Thoracic aorta (tissue), 2 donors: ENCODE measurements at places on chromosomes 13 and 19. TPM values are rescaled to one million over a fixed set of nuclear protein-coding genes. Genes with fewer than 3 reads are reported as not detected.

GRCh38 chr13:65915195-65915594, 1314.9 kb downstream of the PCDH9 start:
- DNase-seq: no peak
- peaks cover 27% of the 10 kb centered on the region for H3K4me1 ChIP-seq
- no peaks in the 10 kb centered on the region for H3K36me3 ChIP-seq
- no peak overlapping the region for H3K27ac ChIP-seq
- H3K27me3 ChIP-seq: no peaks in the 10 kb centered on the region

GRCh38 chr19:2600914-2601870, 101.3 kb downstream of the GNG7 start:
- H3K4me3 ChIP-seq: no peak overlapping the region
- peak overlapping the region; percentile 99 for H3K27ac ChIP-seq
- peaks cover 38% of the 10 kb centered on the region for H3K4me1 ChIP-seq

GRCh38 chr19:43438291-43439031, 23.8 kb downstream of the TEX101 start:
- no peaks in the 10 kb centered on the region for H3K4me1 ChIP-seq
- H3K36me3 ChIP-seq: no peaks in the 10 kb centered on the region
- no peaks in the 10 kb centered on the region for H3K27me3 ChIP-seq
- H3K27ac ChIP-seq: no peak overlapping the region
- H3K4me3 ChIP-seq: no peak overlapping the region

MBD3L2 gene
- not detected for total RNA-seq

DNA sequence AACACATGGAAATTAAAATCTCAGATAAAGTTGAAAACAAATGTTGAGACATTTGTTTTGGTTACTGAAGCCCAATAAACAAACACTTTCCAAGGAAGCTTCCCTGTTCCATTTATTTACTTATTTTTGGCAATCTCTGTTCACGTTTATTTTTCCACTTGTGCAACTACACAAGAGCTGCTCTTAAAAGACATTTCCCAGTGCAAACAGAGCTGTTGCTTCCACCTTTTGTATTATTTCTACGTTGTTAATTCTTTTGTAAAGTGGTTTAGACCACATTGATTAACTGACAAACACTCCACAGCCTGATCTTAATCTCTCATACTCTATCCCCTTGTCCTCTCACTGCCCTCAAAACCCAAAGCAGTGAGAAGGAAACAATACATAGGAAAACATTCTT, 757.6 kb downstream of the LIG4 start:
- no peak overlapping the region for H3K4me3 ChIP-seq
- DNase-seq: no peak
- H3K4me1 ChIP-seq: peaks cover 24% of the 10 kb centered on the region
- no peak overlapping the region for H3K27ac ChIP-seq

DNA sequence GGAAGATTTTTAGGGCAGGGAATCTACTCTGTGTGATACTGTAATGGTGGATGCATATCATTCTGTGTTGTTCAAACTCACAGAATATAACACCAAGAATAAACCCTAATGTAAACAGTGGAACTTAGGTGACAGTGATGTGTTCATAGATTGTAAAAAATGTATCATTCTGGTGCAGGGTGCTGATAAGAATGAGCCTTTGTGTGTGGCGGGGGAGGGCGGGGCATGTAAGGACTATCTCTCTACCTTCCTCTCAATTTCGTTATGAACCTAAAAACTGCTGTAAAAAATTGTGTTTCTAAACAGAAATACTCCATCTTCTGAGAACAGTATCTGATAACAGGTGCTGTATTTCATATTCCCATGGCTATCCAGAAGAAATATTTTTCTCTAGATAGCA, 35.6 kb downstream of the TNFRSF19 start:
- H3K36me3 ChIP-seq: no peaks in the 10 kb centered on the region
- no peak overlapping the region for H3K27ac ChIP-seq
- H3K4me1 ChIP-seq: peaks cover 19% of the 10 kb centered on the region
- DNase-seq: no peak
- H3K4me3 ChIP-seq: no peak overlapping the region

GRCh38 chr13:35926859-35927530, 204.2 kb downstream of the DCLK1 start:
- H3K27me3 ChIP-seq: no peaks in the 10 kb centered on the region
- H3K4me3 ChIP-seq: no peak overlapping the region
- DNase-seq: no peak
- no peaks in the 10 kb centered on the region for H3K36me3 ChIP-seq
- no peak overlapping the region for H3K27ac ChIP-seq
- H3K4me1 ChIP-seq: no peaks in the 10 kb centered on the region

- peaks cover 5% of the 10 kb centered on the region for H3K27me3 ChIP-seq
- no peak overlapping the region for H3K4me3 ChIP-seq
- no peak overlapping the region for H3K27ac ChIP-seq
- no peak for DNase-seq
- H3K36me3 ChIP-seq: no peaks in the 10 kb centered on the region
These were observed 5.5 kb upstream of the PRTN3 start for GRCh38 chr19:835210-835810.

DNA sequence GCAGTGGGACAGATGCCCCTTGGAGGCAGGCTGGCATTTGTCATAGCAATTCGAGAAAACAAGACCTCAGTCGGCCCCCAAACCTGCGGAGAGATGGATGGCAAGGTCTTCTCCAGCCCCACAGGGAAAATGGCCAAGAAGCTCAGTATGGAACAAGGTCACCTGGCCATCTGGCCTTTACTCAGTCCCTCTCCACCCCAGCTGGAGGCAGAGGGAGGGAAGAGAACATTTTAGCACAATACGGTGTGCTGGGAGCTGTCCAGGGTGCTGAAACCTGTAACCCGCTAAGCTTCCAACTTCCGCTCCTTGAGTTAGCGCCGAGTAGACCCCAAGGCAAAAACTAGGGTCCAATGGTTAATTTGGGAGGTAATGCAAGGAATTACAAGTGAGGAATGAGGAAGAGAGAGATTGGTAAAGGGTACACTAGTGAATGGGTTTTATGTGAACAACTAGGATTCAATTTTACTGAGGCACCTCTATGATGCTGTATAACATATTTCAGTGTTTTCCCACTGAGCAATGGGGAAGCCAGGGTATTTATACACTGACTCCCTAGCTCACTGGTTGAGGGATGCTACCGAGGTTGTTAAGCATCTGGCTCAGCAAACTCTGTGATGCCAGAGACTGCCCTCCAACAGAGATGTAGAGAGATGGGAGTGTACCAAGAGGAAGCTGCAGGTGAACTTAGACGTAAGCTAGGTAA, 64.3 kb downstream of the CACNA1A start:
- H3K4me1 ChIP-seq: no peaks in the 10 kb centered on the region
- no peak for DNase-seq
- no peaks in the 10 kb centered on the region for H3K27me3 ChIP-seq
- no peak overlapping the region for H3K4me3 ChIP-seq
- H3K27ac ChIP-seq: no peak overlapping the region
- H3K36me3 ChIP-seq: no peaks in the 10 kb centered on the region

GRCh38 chr19:4373601-4374497, 26.5 kb downstream of the SH3GL1 start:
- H3K36me3 ChIP-seq: no peaks in the 10 kb centered on the region
- peak overlapping the region; percentile 38 for H3K4me3 ChIP-seq
- H3K4me1 ChIP-seq: peaks cover 89% of the 10 kb centered on the region

DNA sequence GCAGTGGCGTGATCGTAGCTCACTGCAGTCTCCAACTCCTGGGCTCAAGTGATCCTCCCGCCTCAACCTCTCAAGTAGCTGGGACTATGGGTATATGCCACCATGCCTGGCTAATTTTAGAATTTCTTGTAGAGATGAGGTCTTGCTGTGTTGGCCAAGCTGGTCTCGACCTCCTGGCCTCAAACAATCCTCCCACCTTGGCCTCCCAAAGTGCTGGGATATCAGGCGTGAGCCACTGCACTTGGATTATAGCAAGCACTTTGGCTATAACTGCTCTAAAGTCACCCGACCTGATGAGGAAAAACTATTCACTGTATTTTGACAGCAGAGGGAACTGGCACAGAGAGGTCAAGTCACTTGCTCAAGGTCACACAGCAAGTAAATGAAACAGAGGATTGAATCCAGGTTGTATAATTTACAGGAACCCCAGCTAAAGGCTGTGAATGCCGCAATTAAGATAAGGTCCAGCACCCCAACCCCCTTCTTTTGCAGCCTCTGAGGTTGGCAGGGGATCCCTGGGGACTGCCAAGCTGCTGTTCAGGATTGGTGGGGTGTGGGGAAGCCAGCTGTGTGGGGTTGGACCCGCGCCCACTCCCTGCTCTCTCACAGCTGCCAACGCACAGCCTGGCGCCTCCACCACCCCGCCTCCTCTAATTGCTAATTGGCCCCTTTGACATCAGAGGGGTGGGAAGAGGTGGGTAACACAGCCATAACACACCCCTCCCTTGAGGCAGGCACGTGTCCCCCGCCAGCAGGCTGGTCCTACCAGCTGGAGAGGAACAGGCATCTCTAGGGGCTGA, 6.0 kb downstream of the TMIGD2 start:
- no peaks in the 10 kb centered on the region for H3K36me3 ChIP-seq
- H3K4me3 ChIP-seq: no peak overlapping the region
- no peaks in the 10 kb centered on the region for H3K4me1 ChIP-seq
- no peak overlapping the region for H3K27ac ChIP-seq
- H3K27me3 ChIP-seq: no peaks in the 10 kb centered on the region
- no peak for DNase-seq

DNA sequence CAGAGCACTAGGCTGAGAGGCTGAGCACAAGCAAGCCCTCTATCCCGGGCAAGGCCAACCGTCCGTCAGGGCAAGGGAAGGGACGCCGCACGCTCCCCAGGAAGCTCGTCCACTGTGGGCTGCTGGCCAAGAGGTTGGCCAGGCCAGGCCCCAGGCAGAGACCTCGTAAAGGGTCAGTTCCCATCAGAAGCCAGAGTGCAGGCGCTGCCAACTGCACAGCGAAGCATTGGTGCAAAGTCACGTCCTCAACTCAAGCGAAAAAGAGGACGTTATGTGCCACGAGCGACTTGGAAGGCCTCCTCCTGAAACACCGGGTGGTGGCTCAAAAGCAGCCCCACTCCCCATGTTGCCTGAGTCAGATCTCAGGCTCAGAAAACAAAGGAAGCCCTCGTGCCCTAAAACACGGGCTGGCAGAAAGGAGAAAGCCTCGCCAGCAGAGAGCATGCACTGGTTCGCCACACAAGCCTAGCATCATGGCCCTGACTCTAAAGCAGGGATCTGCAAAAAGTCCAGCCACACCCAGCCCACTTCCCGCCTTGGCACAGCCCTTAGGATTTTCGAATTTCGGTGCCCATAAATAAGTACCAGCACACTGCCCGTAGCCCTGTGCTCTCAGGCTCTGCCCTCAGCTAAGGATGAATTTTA, 4.7 kb downstream of the AKAP8 start:
- peak overlapping the region; percentile 69 for H3K27ac ChIP-seq
- H3K27me3 ChIP-seq: no peaks in the 10 kb centered on the region
- peaks cover 51% of the 10 kb centered on the region for H3K4me1 ChIP-seq
- DNase-seq: no peak

- no peak overlapping the region for H3K4me3 ChIP-seq
- H3K27me3 ChIP-seq: no peaks in the 10 kb centered on the region
- H3K27ac ChIP-seq: no peak overlapping the region
These were observed 79.9 kb upstream of the ABCC4 start for GRCh38 chr13:95381212-95381527.

CABP5 gene
- not detected for total RNA-seq

GRCh38 chr13:73465617-73465971, 406.8 kb downstream of the KLF5 start:
- H3K27me3 ChIP-seq: no peaks in the 10 kb centered on the region
- no peaks in the 10 kb centered on the region for H3K36me3 ChIP-seq
- no peak overlapping the region for H3K27ac ChIP-seq
- H3K4me3 ChIP-seq: no peak overlapping the region

SLC5A5 gene
- total RNA-seq: not detected

ZNF491 gene
- 3.9 TPM for total RNA-seq

GPR12 gene
- total RNA-seq: not detected

SYNGR4 gene
- total RNA-seq: not detected

DNA sequence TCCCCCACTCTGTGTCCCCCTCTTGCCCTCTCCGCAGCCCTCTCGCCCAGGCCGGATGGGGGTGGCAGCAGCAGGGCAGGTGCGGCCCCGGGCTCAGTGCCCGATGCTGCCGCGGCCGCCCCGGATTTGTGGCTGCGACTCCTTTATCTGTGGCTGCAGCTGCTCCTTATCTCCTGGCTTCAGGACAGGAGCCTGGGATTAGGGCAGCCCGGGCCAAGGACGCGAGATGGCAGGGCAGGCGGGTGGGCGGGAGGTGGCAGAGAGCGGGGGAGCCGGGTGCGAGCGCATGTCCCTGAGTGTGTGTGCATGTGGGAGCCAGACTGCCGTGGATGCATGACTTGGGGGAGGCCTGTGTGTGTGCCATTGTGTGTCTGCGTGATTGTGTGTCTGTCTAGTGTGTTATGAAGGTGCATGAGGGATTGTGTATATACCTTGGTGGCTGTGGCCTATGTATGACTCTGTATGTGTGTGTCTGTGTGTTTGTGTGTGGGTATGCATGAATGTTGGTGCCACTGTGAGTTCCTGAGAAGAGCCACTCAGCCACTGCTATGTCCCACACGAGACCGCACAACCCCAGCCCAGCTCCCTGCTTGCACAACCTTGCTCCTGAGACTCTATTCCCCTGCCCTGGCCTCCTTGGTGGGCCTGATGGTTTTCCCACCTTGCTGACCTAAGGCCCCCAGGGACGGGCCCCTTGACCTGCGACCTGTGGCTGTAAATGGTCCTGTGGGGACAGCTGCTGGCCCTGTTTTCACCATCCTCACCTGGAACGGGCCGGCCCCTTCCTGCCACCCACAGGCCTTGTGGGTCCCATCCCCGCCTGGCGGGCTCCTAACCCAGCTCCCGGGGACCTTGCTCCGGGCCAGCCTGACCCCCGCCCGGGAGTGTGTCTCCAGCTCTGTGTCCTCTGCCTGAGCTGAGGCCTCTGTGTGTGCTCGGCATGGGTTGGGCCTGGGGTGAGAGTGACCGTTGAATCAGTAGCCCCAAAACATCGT, 5.3 kb upstream of the NRTN start:
- DNase-seq: no peak
- no peaks in the 10 kb centered on the region for H3K36me3 ChIP-seq
- H3K4me1 ChIP-seq: peaks cover 7% of the 10 kb centered on the region
- no peak overlapping the region for H3K4me3 ChIP-seq
- no peak overlapping the region for H3K27ac ChIP-seq

GRCh38 chr13:109547942-109548341, 238.4 kb downstream of the IRS2 start:
- H3K4me1 ChIP-seq: no peaks in the 10 kb centered on the region
- H3K4me3 ChIP-seq: no peak overlapping the region
- H3K36me3 ChIP-seq: no peaks in the 10 kb centered on the region
- H3K27me3 ChIP-seq: no peaks in the 10 kb centered on the region
- H3K27ac ChIP-seq: no peak overlapping the region

WDR88 gene
- total RNA-seq: not detected

GRCh38 chr19:46559203-46559602, 41.9 kb upstream of the CALM3 start:
- no peaks in the 10 kb centered on the region for H3K36me3 ChIP-seq
- H3K4me3 ChIP-seq: no peak overlapping the region
- H3K27me3 ChIP-seq: no peaks in the 10 kb centered on the region
